Activated CD4-positive, alpha-beta T cell treated with anti-CD3 and anti-CD28 coated beads for 36 hours (primary cell): ENCODE measurements at places on chromosomes 2 and 18. TPM values are rescaled to one million over a fixed set of nuclear protein-coding genes. Genes with fewer than 3 reads are reported as not detected.

- DNase-seq, result no peak
Measured at GRCh38 chr2:190641469-190641868, 7.4 kb upstream of the NAB1 start.

DNA sequence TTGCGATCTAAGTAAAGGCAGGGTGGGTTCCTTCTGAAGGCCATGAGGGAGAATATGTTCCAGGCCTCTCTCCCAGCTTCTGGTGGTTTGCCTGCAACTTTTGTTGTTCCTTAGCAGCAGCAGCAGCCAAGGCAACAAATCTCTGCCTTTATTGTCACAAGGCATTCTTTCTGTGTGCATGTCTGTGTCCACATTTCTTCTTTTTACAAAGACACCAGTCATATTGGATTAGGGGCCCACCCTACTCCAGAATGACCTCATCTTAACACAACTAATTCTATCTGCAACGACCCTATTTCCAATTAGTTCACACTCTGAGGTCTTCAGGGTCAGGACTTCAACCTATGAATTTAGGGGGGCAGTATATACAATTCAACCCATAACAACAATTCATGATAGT, 587.5 kb downstream of the XIRP2 start:
- no peak for DNase-seq

DNA sequence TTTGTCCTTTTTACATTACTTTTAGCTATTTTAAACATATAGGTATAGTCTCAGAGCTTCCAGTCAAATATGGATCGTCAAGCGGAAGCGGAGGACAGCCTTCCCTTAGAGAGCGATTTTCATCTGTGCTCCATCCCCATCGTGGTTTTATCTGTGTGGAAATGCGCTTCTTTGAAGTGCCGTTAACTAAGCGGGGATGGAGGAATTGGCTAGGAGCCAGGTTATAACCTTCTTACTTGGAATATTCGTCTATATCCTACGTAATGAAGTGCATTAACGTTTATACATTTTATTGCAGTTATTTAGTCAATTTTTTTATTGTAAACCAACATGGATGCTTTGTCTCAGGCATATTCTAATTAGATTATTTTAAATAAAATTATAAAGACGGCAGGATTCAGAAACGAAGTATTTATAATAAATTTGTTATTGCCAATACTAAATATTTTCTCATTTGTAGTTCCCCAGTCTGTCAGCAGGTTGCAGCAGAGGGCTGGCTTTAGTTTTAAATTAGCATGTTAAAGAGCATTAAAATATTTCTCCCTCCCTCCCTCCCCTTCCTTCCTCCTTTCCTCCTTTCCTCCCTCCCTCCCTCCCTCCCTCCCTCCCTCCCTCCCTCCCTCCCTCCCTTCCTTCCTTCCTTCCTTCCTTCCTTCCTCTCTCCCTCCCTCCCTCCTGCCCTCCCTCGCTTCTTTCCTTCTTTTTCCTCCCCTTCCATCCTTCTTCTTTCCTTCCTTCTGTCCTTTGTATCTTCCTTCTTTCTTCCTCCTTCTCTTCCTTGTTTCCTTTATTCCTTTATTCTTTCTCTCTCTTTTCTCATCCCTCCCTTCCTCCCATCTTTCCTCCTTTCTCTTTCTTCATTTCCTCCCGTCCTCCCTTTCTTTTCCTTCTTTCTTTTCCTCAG, 80.6 kb upstream of the DOCK10 start:
- DNase-seq, result peak; percentile 39

GRCh38 chr2:202335791-202336467, 40.2 kb upstream of the BMPR2 start:
- DNase-seq, result no peak

- DNase-seq, result no peak
Measured at GRCh38 chr18:45119876-45120275, 439.2 kb downstream of the SETBP1 start.

GKN1 gene
- not detected for total RNA-seq
